Pulmonary artery endothelial cell (primary cell): ENCODE measurements at places on chromosomes 7 and 10. TPM values are rescaled to one million over a fixed set of nuclear protein-coding genes. Genes with fewer than 3 reads are reported as not detected.

- DNase-seq: no peak
Measured at GRCh38 chr10:120946497-120946896, 95.3 kb downstream of the WDR11 start.

ABCB4 gene
- total RNA-seq: 0.11 TPM in 1 of 2 replicates, not detected in the other

- no peak for DNase-seq
Measured at GRCh38 chr7:68364886-68365625, 1233.2 kb upstream of the AUTS2 start.

ATP6V0A4 gene
- 0.04 and 0.86 TPM in 2 replicates for total RNA-seq

- DNase-seq: no peak
Measured at GRCh38 chr10:90571481-90572258, 286.2 kb downstream of the HTR7 start.

- DNase-seq: peak; percentile 69
Measured at GRCh38 chr7:4706384-4707216, 24.5 kb downstream of the FOXK1 start.

- DNase-seq: no peak
Measured at GRCh38 chr7:2405601-2406345, 2.4 kb downstream of the CHST12 start.

- no peak for DNase-seq
Measured at GRCh38 chr7:154879629-154880028, 123.3 kb downstream of the PAXIP1 start.

- DNase-seq: no peak
Measured at GRCh38 chr7:97390915-97391593, 273.6 kb downstream of the SDHAF3 start.

- DNase-seq: no peak
Measured at GRCh38 chr7:133963629-133964028, 163.5 kb upstream of the LRGUK start.

FKBP6 gene
- not detected in 2 replicates for total RNA-seq

CYP3A7 gene
- not detected in 2 replicates for total RNA-seq

- no peak for DNase-seq
Measured at GRCh38 chr7:130435311-130435854, 5.4 kb downstream of the CEP41 start.

ANLN gene
- total RNA-seq: 52.6 and 121 TPM in 2 replicates

DNA sequence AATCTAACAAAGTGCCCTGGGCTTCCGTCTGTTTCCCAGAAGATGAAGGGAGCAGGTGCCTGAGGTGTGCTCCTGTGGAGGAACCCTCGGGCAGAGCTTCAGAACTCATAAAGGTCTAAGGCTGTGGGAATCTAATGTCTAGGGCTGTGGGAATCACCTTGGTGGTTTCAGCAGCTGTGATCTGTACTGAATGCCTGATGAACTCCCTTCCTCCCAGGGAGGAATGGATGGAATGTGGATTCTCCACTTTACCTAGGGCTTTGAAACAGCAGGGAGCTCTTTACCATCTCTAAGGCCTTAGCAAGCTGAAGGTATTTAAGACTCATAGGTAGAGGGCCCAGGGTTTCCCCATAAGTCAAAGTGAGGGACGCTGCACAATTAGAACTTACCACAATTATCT, 36.0 kb upstream of the SEMA3E start:
- no peak for DNase-seq

DNA sequence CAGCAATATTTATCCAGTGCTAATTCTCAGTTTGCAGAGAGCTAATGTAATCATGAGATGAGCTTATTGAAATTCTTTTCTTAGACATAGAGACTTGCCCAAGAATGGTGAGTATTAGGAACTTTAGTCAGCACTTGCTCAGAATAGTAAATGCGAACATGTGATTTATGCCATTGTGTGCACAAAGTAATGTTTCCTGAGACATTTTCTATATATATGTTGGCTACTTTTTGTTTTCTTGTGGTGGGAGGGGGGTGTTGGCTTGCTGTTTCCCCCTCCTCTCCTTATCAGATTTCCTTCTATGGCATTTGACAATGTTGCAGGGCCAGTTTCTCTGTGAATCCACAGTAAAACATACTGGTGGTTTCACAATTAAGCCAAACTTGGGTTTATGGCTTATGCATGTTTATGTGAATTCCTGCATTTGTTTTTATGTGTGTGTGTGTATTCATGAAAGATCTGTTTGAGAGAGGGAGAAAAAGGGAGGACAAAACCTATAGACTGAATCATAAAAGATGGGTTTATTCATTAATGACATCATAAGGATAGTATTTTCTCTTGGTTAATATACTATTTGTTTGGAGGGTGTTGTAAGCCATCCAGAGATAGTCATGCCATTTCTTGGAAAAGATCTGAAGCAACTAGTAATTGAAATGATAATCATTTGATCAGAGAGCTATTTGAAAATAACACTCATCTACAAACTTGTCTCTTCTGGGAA, 36.3 kb downstream of the ARID5B start:
- DNase-seq: peak; percentile 30

TMEM225B gene
- not detected in 2 replicates for total RNA-seq

DNA sequence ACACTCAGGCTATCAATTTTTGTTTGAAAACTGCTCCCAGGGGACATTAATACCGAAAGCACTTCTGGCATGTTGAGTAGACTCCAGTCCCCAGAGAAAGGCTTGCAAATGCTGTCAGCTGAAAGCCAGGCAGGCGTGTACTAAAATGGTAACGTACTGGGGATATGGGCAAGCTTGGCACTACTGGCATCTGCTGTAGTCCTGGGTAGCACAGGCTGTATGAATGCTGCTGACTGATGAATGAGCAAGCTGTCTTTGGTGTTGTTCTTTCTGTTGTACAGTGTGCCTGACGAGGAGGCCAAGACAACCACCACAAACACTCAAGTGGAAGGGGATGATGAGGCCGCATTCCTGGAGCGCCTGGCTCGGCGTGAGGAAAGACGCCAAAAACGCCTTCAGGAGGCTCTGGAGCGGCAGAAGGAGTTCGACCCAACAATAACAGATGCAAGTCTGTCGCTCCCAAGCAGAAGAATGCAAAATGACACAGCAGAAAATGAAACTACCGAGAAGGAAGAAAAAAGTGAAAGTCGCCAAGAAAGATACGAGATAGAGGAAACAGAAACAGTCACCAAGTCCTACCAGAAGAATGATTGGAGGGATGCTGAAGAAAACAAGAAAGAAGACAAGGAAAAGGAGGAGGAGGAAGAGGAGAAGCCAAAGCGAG, 53.5 kb upstream of the AGBL3 start:
- peak; percentile 33 for DNase-seq

GRCh38 chr10:116742367-116743265, at the start of gene HSPA12A:
Gene HSPA12A, minus strand, starts transcription at chr10:116742566. Its CDS starts 97 bp downstream, at chr10:116742469.
- peak; percentile 19 for DNase-seq

DNA sequence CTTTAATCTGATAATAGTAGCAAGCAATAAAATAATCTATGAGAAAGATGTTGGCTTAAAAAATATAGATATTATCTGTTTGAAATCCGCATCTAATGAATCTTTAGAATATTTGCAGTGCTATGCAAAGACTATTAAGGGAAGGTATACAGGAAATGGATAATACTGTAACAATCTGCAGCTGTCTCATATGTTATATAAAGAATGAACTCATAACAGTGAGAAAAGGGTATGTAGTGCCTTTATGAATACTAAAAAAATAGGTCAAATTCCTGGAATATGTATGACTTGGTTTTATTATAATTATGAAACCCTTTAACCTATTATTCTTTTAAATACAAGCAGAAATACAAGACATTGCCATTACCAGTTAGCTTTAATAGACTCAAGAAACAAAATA, 105.1 kb upstream of the GPR22 start:
- no peak for DNase-seq

ANKRD7 gene
- total RNA-seq: 0.13 and 0.21 TPM in 2 replicates

DNA sequence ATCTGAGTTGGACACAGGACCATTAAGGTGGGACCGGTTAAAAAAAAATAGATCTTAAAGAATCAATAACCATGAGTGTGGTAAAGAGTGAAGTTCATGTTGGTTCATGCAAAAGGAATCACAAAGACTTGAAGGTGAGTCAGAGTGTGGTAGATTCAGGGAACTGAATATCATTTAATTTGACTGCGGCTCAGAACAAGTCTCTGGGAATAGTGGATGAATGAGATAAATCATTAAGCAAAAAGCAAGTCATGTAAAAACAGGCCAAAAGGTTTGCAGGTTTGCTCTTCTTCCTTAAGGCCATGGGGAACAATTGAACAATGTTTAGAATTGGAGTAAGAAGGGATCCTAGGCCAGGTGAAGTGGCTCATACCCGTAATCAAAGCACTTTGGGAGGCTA, 385.8 kb downstream of the ETV1 start:
- no peak for DNase-seq

CELF2 gene
- total RNA-seq: 11.5 and 12.5 TPM in 2 replicates

GRCh38 chr10:14611968-14612693, 162.6 kb downstream of the FAM107B start:
- no peak for DNase-seq

- DNase-seq: no peak
Measured at GRCh38 chr7:84532196-84532595, 337.6 kb upstream of the SEMA3A start.

GRCh38 chr10:50506861-50507573, 116.7 kb downstream of the SGMS1 start:
- DNase-seq: no peak

DNA sequence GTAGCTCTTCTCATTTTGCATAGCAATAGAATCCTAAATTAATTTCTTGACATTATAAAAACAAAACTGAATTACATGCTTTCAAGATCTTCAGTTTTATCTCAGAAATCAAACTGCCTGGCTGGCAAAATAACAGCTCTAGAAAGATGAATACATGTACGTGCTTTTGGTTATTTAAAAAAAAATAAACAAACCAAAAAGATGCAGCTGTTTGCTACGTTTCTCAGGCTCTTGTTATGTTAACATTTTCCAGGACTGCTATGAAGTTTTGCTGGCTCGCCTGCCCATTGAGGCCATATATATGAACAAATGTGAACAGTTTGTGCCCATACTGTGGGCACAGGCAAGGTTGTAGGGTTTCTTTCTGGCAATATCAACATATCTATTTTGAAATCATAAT, 86.6 kb downstream of the ODAD2 start:
- DNase-seq: no peak

DNA sequence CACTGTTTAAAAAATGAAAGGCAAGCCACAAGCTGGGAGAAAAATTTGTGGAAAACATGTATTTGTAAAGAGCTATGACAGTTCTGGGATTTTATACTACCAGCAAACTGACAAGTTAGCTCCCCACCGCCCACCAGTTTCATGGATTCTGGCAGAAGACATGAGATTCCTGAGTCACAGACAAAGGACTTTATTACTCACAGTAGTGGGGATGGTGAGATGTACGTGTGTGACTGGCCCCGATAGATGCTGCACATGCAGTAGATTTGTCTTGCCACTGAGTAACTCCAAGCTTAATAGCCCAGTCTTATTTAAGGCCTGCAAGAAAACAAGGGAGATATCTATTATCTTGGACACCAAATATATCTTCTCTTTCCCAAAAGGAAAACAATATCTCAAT, 281.7 kb downstream of the AHR start:
- DNase-seq: no peak

TYW1B gene
- 1.1 and 8.9 TPM in 2 replicates for total RNA-seq

GRCh38 chr7:39592586-39592985, 26.4 kb downstream of the YAE1 start:
- DNase-seq: no peak

TIMM23B gene
- 12.2 and 17.5 TPM in 2 replicates for total RNA-seq

GRCh38 chr7:146314962-146315361, 198.4 kb downstream of the CNTNAP2 start:
- no peak for DNase-seq

GRCh38 chr10:3661271-3661670, 123.7 kb downstream of the KLF6 start:
- no peak for DNase-seq

DNA sequence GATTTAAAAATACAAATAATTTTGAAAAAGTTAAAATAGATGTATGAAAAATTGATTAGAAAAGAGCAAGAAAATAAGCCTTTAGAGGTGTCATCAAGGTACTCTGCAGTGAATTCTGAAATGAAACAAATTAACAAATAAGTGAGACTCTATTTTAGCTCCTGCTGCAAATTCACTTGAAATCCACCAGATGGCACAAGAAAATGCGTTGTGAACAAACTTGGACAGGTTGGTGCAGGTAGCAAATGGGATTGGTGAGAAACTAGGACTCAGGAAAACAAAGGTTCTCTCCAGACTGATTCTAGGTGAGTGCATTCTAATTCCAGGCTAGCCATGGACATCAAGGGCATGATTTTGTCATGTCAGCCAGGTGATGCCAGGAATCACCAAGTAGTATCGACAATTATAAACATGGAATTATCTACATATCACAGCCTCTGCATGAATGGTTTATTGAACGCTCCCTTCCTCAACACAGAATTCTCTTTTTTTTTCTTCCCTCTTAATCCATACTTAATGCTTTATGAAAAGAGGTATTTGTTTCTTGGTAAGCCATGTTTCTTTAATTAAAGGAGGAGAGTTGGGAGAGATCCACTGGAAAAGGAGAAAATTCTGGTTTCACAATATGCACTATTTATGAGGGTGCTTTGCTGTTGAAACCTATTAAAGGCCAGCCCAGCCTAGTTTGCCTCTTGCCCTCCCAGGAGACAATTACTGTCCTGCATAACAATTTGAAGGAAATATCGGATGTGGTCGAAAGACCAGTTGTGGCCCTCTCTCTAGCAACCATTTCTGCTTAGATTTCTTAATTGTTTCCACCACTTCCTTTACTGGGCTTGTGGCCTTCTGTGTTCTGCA, 118.1 kb downstream of the ZNF365 start:
- no peak for DNase-seq

GRCh38 chr10:113301342-113301984, 251.4 kb upstream of the HABP2 start:
- no peak for DNase-seq

GRCh38 chr10:55786461-55787050, 574.5 kb downstream of the ZWINT start:
- no peak for DNase-seq

PTN gene
- 0.13 and 0.46 TPM in 2 replicates for total RNA-seq

DNA sequence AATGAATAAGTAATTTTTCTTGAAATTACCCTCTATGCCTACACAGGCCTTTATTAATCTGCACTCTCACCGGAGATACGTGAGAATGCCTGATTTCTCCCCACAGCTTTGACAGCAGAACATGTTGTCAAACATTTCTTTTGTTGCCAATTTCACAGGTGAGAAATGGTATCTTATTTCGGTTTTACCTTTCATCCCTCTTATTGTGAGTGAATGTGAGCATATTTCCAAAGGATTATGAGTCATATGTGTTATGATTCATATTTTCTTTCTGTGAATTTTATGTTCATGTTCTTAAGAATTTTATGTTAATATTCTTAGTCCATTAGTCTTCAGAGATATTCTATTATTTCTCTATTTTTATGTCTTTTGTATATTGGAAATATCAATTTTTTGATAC, 965.1 kb downstream of the CCSER2 start:
- DNase-seq: no peak

DNA sequence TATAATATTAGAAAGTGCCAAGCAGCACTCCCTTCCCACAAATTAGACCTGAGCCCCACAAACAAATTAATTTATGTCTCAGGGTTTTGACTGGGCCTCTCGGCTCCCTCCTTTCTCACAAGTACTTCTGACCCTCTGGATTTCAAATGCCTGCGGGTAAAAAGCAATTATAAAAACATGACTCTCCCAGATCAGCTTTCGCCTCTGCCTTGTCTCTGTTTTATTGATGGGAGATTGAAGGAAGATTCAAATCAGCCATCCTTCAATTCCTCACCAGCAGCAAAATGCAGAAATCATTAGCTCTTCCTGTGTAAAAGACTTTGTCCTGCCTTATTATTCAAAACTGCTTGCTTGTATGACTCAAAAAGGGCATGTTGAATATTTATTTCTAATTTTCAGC, 453.7 kb upstream of the MKI67 start:
- DNase-seq: no peak
